ENCODE measurements at places on chromosomes 13 and 19.

DNA sequence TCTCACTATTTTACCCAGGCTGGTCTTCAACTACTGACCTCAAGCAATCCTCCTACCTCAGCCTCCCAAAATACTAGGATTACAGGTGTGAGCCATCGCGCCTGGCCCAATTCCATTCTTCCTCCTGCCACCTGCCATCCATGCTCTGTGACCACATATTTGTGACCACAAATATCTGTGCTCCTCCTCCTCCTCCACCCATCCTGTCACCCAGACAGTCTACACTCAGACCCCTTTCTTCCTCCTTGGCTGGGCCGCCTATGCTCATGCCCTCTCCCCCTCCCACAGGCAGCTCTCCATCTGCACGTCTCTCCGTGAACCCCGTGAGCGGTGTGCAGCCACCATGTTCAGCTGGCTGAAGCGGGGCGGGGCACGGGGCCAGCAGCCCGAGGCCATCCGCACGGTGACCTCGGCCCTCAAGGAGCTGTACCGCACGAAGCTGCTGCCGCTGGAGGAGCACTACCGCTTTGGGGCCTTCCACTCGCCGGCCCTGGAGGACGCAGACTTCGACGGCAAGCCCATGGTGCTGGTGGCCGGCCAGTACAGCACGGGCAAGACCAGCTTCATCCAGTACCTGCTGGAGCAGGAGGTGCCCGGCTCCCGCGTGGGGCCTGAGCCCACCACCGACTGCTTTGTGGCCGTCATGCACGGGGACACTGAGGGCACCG is 3.2 kb downstream of the EHD2 start:
- DNase-seq, result no peak

DNA sequence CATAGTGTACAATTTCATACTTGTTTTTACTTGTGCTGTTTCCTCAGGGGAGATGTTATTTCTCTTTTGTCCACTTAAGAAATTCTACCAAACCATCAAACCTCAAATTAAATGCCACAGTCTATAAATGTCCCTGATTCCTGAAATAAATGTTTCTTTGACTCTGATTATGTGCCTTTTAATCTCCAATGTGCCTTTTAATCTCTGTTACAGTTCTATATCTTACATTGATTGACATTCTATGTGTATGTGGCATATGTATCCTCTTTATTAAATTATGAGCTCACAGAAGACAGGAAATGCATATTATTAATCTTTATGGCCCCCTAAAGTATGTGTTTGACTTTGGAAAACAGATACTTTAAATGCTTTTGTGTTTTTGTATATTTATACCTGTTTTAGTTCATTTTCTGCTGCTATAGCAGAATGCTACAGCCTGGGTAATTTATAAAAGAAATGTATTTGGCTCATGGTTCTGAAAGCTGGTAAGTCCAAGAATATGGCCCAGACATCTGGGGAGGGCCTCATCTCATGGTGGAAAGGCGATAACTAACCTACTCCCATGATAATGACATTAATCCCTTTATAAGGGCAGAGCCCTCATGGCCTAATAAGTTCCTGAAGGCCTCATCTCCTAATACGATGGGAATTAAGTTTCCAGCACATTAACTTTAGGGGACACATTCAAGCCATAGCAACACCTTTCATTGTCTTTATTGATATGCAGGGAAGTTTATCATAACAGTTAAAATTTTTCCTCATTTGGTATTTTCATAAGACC is 403.9 kb downstream of the LIG4 start:
- DNase-seq, result no peak

DNA sequence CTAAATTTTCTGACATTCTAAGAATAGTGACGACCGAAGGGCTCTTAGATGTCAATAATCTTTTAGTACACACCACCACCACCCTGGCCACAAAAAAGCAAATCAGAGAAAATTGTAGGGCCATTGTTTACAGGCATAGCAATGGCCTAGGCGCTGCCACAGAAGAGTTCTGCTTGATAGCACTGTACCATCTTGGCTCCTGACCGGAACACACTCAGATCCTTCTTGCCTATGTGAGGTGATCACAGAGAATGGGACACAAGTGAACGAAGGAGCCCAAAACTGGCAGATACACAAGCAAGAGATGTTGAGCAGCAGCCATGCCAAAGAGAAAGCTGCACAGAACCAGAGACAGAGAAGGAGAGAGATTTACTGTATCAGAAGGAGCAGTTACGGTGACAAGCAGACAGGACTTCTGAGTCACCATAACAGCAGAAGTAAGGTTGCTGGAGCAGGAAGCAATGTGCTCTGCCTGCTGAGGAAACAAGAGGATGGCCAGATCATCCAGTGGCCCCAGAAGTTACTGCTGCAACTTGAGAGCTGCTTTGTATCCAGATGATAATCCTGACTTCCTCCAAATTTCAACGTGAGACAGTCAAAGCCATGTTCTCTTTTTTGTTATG is 105.2 kb downstream of the SLITRK6 start:
- no peak for DNase-seq

GRCh38 chr13:97018029-97018819 is 23.9 kb upstream of the OXGR1 start:
- no peak for DNase-seq

- no peak for DNase-seq
Observed at GRCh38 chr19:1811472-1811894, 593 bp downstream of the ATP8B3 start.

DNA sequence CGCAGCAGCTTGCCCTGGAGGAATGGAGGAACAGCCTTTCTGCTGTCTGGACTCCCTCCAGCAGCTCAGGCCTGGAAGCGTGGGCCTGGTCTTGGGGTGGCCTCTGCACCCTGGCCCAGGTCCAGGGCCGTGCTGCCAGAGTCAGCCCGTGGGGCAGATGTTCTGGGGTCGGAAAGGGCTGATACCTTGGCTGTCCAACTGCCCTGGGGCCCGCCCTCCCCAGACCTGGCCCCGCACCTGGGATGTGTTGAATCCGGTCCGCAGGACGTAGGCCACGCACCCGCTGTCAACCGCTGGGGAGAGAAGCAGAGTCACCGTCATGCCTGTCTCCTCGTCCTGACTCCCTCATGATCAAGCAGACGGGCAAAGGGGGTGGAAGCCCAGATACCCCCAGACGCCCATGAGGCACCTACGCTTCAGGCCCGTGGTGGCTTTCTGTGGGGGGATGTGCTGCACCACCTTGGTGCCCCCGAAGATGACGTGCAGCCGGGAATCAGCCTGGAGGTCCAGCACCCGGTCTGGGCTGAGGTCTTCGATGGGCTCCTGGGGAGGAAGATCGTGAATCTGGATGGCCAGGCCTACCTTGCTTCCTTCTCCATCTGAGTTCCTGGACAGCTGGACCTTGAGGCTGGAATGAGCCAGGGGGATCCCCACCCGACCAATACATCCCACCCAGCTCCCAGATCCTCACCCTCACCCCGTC is 7.7 kb downstream of the ATP13A1 start:
- no peak for DNase-seq

DNA sequence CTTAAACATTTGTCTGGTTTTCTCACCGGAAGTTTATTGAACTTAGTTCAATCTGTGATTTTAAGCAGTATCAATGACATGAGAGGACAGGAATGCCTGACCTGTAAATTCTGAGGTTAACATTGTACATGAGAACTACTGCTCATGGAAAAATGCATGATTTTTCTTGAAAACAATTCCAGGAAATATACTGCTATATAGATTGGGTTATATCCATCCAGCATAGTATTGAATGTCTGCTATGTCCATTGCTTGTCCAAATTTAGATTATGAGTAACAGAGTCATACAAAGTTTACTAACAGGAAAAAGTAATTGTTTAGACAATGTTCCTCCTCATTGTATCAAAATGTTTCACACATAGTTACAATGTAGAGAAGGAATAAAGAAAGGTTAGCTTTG is 606.8 kb downstream of the DACH1 start:
- DNase-seq, result no peak

GRCh38 chr19:33296488-33296971 is 5.8 kb downstream of the CEBPA start:
- no peak for DNase-seq
